ENCODE measurements at places on chromosomes 11 and 22.

DNA sequence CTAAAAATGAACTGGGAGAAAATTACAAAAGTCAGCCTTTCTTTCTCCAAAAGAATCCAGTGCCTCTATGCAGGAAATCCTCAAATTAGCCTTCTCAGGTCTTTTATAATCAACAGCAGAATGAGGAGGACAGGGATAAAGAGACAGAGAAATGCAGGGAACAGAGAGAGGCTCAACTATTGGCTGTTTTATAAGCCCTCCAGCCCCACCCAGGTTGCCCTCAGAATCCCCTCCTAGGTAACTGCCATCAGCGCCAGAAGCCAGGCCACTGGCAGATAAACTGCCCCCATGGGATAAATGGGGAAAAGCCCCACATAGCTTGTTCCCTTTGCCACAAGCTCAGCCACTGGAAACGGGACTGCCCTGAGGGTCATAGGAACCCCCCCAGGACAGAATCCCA, 10.9 kb upstream of the HMOX1 start:
- no peak for DNase-seq

DNA sequence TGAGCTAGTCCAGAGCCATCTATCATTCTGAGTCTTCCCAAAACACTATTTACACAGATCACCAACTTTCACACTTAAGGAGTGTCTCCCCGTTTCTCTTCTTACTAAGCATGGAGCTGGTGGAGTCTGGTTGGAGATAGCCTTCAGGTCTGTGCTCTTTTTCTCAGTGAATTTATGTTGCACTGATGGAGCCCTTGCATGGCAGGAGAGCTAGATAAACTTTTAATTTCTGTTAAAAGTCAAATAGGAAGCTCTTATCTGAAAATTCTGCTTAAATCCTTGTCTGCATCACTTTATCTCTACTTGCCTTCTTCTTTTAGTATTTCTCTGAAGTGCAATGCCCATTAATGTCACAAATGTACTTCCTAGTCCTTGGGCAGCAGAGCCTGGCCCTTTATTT, 63.4 kb downstream of the ST3GAL4 start:
- DNase-seq: no peak

DNA sequence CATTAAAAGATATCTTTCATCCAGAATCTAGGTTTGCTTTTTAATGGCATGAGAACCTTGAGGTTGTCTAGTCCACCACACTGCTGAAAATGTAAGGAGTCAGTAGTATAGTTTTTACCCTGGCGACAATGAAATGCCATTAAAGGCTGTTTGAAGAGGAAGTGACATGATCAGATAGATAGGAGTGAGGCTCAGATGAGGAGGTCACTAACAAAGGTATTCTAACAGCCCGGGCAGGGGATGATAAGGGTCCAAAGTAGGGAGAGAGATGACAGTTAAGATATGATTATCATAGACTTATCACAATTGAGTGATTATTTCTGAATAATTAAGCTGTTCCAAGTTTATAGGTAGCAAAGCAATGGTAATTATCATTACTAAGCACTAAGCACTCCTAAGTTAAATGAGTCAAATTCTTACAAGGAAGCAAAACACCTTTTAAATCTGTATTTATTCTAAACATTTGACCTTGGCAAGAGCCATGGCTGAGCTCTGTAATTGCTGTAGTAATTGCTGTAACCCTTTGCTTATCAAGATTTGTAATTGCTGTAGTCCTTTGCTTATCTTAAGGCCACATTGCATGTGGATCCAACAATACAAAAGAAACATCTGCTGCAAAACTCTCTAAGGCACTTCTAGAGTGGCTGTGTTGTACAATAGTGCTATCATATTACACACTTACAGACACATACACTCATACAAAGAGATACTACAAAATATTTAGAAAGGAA, 92.6 kb downstream of the ENTHD1 start:
- DNase-seq: no peak

GRCh38 chr11:19018901-19019300, 41.6 kb downstream of the MRGPRX2 start:
- DNase-seq: no peak

GRCh38 chr22:35517769-35518530, 22.7 kb upstream of the RASD2 start:
- no peak for DNase-seq

DNA sequence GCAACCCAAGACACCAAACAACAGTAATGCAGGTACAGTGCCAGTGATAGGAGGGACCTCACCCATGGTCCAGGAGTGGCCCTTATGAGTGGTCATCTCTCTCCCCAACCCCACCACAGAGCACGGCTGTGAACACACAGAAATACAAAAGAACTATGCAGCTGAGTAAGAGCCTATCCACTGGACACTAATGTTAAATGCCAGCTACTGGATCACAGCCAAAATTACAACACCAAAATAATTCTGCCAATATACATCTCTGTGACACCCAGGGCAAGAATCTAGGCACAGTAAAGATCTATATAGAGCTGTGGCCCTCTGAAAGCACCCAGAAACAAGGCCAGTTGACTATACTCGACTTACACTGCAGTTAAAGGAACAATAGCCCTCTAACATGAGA, 22.8 kb upstream of the GPR83 start:
- DNase-seq: no peak

Data from stimulated activated CD4-positive, alpha-beta T cell treated with anti-CD3 and anti-CD28 coated beads, Interleukin-4, amount 100 ng/mL, for 24 hours (primary cell).